Dermis lymphatic vessel endothelial cell (primary cell): ENCODE measurements at places on chromosomes 5 and 9. TPM values are rescaled to one million over a fixed set of nuclear protein-coding genes. Genes with fewer than 3 reads are reported as not detected.

Gene CRHBP
- total RNA-seq: not detected in 2 replicates

Gene PLAC8L1
- not detected in 2 replicates for total RNA-seq

Gene EGR1
- total RNA-seq: 2.7 and 3.4 TPM in 2 replicates

Gene SLCO6A1
- not detected in 2 replicates for total RNA-seq

Gene CLTB
- 78.0 and 82.7 TPM in 2 replicates for total RNA-seq

Gene PCDHB15
- 0.43 and 0.86 TPM in 2 replicates for total RNA-seq

Gene ROPN1L
- 3.0 and 3.6 TPM in 2 replicates for total RNA-seq

Gene PDGFRB
- total RNA-seq: 10.4 and 11.5 TPM in 2 replicates

Gene KCNV2
- not detected in 2 replicates for total RNA-seq

Gene SPACA9
- total RNA-seq: 0.87 and 0.95 TPM in 2 replicates
